ENCODE measurements at places on chromosomes 4 and X.

GRCh38 chr4:96356591-96357370, 516.9 kb downstream of the PDHA2 start:
- DNase-seq: no peak

GRCh38 chr4:92969650-92970379, 666.0 kb downstream of the GRID2 start:
- no peak for DNase-seq

DNA sequence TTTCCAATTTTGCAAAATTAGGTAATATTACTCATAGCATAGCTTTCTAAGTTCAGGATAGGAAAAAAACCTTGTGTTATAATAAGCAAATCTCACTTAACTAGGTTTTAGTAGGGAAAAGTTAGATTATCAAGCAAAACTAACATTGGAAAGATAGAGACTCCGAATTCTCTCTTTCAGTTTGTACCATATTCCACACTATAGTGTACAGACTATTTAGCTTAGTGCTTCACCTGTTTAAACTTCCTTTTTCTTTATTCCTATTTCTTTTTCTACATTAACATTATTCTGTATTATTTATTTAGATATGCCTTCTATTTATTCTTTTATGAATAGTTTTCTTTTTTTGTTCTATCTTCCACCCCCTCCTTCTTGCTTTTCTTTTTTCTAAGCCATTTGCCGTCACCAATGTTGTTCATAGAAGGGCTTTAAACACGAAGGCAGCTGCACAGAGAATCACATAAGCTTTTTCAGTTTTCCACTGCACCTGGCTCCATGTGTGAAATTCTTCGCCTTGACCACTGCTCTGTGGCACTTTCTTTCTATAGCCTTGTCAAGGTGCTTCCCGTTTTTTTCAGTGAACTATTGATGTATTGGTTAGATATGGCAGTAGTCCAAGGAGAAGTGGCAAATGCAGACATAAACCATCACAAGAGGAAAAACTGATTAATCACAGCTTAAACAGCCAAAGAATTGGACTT, 8.5 kb downstream of the PCDH10 start:
- DNase-seq: no peak

- no peak for DNase-seq
These were observed 86.2 kb upstream of the CAMK2D start for GRCh38 chr4:113847710-113848109.

DNA sequence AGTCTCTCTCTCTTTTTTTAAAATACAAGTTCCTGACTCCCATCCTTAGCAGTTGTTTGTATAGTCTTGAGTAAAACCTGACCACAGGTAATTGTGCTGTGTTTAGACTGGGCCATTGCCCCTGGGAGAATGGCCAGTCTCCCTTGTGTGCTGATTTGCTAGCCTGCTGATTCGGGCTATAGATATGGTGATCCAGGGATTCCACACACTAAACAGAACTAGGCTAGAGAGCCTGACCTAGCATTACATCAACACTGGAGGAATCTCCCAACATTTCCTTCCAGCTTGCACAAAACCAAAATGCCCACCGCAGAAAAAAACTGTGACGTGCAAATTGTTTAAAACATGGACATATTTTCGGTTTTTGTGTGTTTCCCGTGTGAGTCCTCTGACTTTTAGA, 5.1 kb downstream of the UPRT start:
- peak; percentile 6 for DNase-seq

GRCh38 chrX:75155447-75155826, 646 bp downstream of the ABCB7 start:
- no peak for DNase-seq

DNA sequence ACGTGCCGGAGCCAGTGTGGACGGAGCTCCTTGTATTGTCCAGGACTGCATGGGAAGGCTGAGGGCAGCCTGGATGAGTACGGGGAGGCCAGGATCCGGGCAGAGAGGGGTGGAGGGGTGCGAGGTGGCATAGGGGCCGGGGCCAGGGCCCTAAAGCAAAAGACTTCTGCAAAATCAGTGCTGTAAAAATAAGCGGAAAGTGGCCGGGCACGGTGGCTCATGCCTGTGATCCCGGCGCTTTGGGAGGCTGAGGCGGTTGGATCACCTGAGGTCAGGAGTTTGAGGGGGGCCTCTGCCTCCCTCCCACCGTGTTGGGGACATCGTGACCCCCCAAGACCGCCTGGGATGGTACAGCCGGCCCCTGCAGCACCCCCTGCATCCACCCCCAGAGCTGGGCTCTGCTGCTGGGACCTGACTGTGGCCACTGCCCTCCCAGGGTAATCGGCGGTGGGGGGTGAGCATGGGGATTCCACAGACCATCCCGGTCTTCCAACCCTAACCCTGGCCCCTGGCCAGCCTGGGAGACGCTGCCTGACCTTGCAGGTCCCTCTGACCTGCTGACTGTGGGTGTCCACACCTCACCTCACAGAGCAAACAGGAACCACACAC, 23.4 kb upstream of the PLCXD1 start:
- no peak for DNase-seq

- DNase-seq: no peak
These were observed 387.3 kb upstream of the ADGRL3 start for GRCh38 chr4:60812811-60813210.

DNA sequence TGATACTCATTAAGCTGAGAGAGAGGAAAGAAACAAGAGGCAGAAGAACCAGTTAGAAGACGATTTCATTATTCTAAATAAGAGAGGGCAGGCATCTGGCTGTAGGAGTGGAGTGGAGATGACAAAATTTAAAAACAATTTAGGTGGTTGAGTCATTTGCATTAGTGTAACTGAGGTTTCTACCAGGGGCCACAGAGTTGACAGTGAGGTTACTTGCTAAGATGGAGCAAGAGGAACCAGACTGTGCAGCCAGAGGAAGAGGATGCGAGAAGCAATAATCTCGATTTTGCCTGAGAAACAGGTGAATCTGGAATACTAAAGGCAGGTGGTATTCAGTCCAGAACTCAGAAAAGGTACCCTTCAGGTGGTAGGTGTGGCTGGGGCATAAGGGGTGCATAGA, 491.9 kb downstream of the MID1IP1 start:
- DNase-seq: no peak

GRCh38 chr4:77697860-77698590, 92.4 kb downstream of the CXCL13 start:
- DNase-seq: peak; percentile 31

- no peak for DNase-seq
These were observed 107.6 kb upstream of the CBR4 start for GRCh38 chr4:169117591-169118081.

- peak; percentile 22 for DNase-seq
These were observed 538 bp downstream of the STBD1 start for GRCh38 chr4:76306882-76307659.

DNA sequence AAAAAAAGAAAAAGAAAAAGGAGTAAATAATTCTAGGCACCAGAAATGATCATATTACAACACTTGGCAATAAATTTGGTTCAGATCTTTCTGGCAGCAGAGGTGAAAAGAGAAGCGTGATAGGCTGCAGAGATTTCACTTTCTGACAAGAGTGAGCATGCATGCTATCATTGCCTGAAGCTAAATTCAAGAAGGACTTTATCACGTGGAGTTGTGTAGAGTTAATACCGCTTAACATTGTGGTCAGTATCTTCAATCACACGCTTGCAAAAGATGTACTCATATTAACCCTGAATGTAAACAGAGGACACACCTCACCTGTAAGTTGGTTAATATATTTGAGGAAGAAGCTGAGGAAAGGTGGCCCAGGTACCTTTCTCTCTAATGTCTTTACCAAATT, 31.4 kb upstream of the RBPJ start:
- no peak for DNase-seq

GRCh38 chr4:97786306-97786920, 356.9 kb downstream of the STPG2 start:
- no peak for DNase-seq

DNA sequence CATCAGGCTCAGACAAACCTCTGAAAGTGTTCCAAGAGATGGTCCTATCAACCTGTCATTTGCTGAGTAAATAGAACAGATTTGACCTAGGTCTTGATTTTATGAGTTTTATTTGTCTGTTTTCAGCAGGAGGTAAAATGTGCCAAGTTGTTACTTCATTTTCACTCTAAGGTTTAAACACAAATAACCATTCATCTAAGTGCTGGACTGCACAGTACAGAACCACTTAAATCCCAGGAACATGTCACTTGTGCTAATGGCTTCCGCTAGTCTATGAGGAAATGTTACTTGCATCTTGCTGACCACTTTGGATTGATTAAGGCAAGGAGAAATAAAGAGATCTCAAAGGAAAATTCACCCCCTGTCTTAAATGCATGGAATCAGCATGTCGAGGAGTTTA, 660.7 kb downstream of the SMARCA1 start:
- DNase-seq: no peak

- DNase-seq: no peak
These were observed 64.8 kb downstream of the NCAPG start for GRCh38 chr4:17875402-17876070.

All from AML-193 (cell line).